AG04450 (cell line): ENCODE measurements at places on chromosomes 12 and 14. TPM values are rescaled to one million over a fixed set of nuclear protein-coding genes. Genes with fewer than 3 reads are reported as not detected.

Gene DIO3
- not detected in 2 replicates for polyA plus RNA-seq

Gene SLC38A4
- 7.5 and 12.0 TPM in 2 replicates for polyA plus RNA-seq

Gene CIROP
- 0.07 and 0.12 TPM in 2 replicates for polyA plus RNA-seq

Gene CSRNP2
- 26.4 and 29.9 TPM in 2 replicates for polyA plus RNA-seq

Gene KRT72
- polyA plus RNA-seq, result not detected in 2 replicates

Gene KRT75
- not detected in 2 replicates for polyA plus RNA-seq

Gene LBHD2
- polyA plus RNA-seq, result not detected in 2 replicates

Gene A2M
- 0.48 and 1.2 TPM in 2 replicates for polyA plus RNA-seq

Gene BBS10
- polyA plus RNA-seq, result 13.5 and 20.0 TPM in 2 replicates

Gene TEX52
- polyA plus RNA-seq, result not detected in 2 replicates

Gene NRIP2
- 0.66 and 0.99 TPM in 2 replicates for polyA plus RNA-seq

Gene PLA2G1B
- 0.20 and 0.41 TPM in 2 replicates for polyA plus RNA-seq

Gene KRT1
- not detected in 2 replicates for polyA plus RNA-seq

Gene BCL11B
- polyA plus RNA-seq, result not detected in 2 replicates

Gene P2RX7
- 0.48 and 0.50 TPM in 2 replicates for polyA plus RNA-seq

Gene GSC
- polyA plus RNA-seq, result not detected in 2 replicates

Gene MEG3
- 306 and 310 TPM in 2 replicates for polyA plus RNA-seq

Gene PRICKLE1
- 36.0 and 50.0 TPM in 2 replicates for polyA plus RNA-seq

Gene TMEM233
- not detected in 2 replicates for polyA plus RNA-seq

Gene ACRBP
- polyA plus RNA-seq, result 0.41 and 0.64 TPM in 2 replicates

Gene P3H3
- 45.5 and 65.3 TPM in 2 replicates for polyA plus RNA-seq
